ENCODE measurements at places on chromosomes 16 and 17.

DNA sequence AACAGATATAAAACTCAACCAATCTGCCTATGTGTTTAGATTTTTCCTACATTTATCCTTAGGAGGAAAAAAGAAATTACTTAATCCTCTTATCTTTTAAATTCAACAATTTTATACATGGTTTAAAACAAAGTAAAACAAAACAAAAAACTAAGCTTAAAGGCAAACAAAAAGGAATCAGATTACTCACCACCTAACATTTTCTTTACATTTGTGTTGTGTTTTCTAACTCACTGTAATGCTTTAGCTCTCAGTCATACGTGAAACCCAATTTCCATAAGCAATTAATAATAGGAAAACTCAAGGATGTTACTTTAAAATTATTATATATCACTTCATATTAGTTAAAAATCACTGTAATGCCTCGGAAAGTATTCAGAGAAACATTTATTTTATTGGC is 6.7 kb upstream of the IRX5 start:
- no peak for DNase-seq

GRCh38 chr16:5753381-5753780 is 655.8 kb upstream of the EEF2KMT start:
- no peak for DNase-seq

- no peak for DNase-seq
Measured at GRCh38 chr17:51830886-51831285, 327.6 kb downstream of the CA10 start.

- no peak for DNase-seq
Measured at GRCh38 chr17:28527859-28528258, 21.7 kb downstream of the FOXN1 start.

- no peak for DNase-seq
Measured at GRCh38 chr17:21252289-21252795, 868 bp downstream of the NATD1 start.

All from GOT3 (cell line).